ENCODE measurements at places on chromosomes 2 and 18. TPM values are rescaled to one million over a fixed set of nuclear protein-coding genes. Genes with fewer than 3 reads are reported as not detected.

ZNF514 gene
- 8.8 TPM for total RNA-seq

RGPD3 gene
- total RNA-seq, result 0.38 TPM

SKA1 gene
- total RNA-seq, result 6.9 TPM

UGT1A7 gene
- not detected for total RNA-seq

OR6B3 gene
- total RNA-seq, result not detected

ABCB11 gene
- total RNA-seq, result 0.98 TPM

Data from vein endothelial cell (primary cell).